ENCODE measurements at places on chromosomes 7 and 10. TPM values are rescaled to one million over a fixed set of nuclear protein-coding genes. Genes with fewer than 3 reads are reported as not detected.
A peak's percentile ranks its signal among the peaks of the same experiment; 100 is the strongest.

DNA sequence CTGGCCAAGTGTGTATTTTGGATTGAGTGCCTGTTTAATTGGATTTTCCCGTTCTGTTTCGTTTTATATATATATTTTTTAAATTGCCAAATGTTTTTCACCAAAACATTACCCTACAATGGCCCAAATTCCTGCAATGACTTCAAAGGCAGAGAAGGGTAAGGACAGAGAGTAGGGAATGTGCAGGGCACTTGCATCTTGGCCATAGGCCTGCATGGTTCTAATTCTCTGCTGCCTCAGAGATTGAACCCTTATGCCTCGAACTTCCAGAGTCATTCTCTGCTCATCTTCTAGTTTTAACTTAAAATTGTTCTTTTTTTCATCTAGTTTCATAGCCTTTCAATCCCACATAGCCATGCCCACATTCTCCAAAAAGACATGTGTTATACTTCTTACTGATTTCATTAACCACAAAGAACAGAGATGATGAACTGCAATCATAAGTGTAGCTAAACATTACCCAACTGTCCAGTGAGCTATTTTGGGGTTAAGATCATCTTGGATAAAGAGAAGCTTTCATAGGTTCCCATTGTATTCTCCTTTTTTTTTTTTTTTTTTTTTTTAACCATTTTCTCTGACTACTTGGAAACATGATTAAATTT is 177.6 kb downstream of the PLXDC2 start:
- DNase-seq = no peak

- no peak for DNase-seq
Observed at GRCh38 chr10:30832749-30833627, 198.7 kb downstream of the ZNF438 start.

- DNase-seq = no peak
Observed at GRCh38 chr7:48259463-48260280, 88.4 kb downstream of the ABCA13 start.

DNA sequence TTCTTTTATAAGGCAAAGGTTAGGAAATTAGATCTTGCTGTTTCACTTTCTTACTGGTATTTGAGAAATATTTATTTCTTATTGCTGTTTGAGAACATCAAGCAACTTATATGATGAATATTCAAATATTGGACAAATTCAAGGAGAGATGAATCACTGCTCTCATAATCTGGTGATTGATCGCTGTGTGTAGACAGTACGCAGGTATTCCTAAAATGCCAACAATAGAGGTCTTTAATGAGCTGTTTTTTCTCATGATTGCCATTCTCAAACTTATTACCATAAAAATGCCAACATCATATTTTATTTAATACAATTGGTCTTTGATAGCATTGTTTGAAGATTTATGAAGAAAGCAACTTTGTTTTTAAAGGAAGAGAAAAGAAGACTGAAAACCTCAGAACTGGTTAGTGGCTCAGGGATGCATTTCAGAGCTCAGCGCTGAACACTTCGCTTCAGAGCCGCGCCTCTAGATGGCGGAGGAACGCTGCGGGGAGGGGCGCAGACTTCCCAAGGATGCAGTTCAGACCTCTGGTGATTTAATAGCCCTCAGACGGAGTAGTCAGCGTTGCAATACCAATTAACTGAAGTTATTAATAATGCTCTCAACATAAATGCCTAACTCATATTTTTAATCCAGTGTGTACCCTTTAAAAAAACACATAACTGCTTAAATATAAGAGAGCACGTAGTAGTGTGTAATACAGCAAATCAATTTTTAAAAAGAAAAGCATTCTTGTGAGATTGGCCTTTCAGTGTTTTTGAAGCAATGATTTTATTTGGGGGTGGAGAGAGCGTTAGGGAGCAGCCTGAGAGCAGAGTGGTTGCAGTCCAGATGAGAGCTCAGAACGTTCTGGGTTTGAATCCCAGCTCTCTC is 38.5 kb upstream of the STEAP4 start:
- DNase-seq = peak; percentile 39

DNA sequence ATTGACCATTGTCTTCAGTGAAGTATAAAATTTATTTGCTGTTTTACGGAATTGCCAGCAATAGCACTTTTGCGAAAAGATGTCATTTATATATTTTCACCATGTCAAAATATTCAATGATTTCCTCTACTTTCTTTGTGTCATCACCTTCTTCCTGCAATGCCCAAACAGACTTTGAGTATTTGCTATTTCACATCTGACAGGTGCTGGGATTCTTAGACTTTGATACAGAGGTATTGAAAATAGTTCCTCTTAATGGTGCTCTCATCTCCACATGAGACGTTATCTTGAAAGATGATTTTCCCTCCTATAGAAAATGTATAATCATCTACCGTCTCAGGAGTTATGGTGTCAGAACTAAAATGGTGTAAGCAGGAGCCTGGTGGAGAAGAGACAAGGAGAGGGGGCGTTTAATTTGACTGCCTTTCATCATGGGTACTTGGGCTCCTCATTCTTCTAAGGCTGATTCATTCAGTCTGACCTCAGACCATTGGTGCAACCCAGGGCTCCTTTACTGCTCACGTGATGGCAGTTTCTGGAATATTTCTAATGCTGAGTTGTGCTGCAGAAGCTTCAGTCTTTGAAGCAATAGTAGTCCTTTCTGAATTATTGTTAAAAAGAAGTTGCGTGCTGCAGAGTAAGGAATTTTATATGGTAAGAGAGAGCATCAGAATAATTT is 404.6 kb downstream of the PHTF2 start:
- no peak for DNase-seq

Gene DMBT1
- total RNA-seq = not detected

Gene GHRHR
- total RNA-seq = not detected

Gene PTPRN2
- 2.8 TPM for total RNA-seq

Measured in bronchial epithelial cell (primary cell).